ENCODE measurements at places on chromosomes 2 and 18.

- peak; percentile 48 for DNase-seq
These were observed 251.4 kb upstream of the UBE2E3 start for GRCh38 chr2:180728928-180729559.

DNA sequence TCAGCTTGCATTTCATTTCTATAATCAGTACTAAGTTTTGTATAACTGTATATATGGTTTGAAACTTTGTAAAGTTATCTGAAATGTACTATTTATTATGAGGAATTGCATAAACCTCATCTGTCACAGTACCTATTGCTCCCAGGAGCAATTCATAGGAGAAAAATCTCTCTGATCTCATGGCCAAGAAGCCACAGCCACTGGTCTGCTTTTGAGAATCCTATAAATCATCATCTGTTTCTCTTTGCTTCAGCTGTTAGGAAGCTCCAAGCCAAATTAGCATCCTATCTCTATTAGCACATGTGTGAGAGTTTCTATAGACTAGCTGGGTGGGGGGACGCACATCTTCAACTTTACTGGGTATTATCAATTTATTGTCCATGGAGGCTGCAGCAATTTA is 210.3 kb downstream of the CYP26B1 start:
- DNase-seq: no peak

- DNase-seq: no peak
These were observed 10.2 kb upstream of the PCARE start for GRCh38 chr2:29084554-29084953.

DNA sequence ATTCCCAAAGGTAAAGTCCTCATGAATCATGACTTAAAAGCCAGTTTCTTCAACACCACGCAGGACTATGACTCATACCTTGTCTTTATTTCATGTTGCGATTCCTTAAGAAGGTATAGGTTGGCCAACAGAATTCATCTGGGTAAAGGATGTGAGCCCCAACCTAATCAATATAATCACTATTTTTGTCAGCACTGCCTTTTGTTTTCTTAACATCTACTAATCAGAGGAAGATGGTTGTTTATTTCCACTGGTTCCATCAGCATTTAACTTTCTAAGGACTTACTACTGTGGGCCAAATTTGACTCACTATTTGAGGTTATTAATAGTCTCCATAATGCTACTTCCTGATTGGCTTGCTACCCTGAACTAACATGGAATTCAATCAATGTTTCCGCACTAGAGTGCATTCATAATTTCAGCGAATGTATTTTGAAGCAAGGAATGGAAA is 78.6 kb downstream of the SCG2 start:
- peak; percentile 51 for DNase-seq

DNA sequence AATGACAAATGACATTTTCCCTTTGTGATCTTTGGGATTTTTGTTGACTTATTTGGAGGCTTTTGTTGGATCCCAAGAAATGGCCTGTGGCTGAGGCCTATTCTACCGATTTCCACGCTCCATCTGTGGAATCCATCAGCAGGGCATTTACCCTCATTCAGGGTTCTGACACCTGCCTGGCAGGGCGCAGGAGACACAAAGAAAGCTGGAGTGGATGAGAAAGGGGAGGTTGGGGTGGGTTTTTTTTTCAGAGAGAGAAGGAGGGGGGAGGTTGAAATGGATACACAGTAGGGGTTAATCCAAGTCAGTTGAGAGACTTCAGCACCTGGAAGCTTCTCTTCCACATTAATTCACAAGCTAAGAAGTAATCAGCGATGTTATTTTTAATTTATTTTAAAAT is 59.7 kb downstream of the PAX3 start:
- DNase-seq: no peak

DNA sequence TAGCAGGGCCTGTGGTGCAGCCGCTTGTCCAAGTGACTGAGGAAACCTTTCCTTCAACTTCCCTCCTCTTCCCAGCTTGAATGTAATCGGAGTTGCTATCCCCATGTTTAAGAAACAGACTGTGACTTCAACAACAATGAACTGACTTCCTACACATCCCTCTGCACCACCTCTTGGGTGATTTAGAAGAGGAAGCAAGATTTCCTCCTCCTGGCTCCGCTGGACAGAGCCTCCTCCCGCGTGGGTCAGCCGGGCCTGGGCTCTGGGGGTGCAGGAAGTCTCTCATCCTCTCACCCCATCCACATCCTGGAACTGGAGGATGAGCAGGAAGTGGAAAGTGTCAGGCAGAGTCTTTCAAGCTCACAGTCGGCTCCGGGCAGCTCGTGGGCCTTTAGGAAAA is 84.3 kb downstream of the GATA6 start:
- DNase-seq: no peak

GRCh38 chr2:144237830-144238627 is 281.9 kb downstream of the ZEB2 start:
- no peak for DNase-seq

- no peak for DNase-seq
These were observed 3.9 kb downstream of the MAP3K19 start for GRCh38 chr2:135043345-135043744.

DNA sequence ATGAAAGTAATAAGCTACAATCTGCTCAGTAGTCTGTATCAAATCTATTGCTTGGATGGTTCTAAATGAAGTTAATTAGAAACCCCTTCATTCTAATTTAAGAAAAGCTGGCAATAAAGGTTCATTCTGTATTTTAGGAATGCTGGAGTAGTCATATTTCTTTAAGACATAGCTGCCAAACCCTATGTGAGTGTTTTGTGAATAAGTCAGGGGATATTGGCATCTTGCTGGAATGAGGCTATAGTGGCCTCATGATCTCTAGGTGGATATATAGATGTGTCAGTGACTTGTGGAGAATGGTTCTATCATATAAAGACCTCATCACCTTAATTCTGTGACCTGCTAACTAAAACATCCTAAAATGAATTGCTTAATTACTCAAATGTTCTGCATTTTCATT is 196.3 kb downstream of the PDE1A start:
- no peak for DNase-seq

- DNase-seq: no peak
These were observed 11.5 kb downstream of the PPP1R7 start for GRCh38 chr2:241161646-241162281.

DNA sequence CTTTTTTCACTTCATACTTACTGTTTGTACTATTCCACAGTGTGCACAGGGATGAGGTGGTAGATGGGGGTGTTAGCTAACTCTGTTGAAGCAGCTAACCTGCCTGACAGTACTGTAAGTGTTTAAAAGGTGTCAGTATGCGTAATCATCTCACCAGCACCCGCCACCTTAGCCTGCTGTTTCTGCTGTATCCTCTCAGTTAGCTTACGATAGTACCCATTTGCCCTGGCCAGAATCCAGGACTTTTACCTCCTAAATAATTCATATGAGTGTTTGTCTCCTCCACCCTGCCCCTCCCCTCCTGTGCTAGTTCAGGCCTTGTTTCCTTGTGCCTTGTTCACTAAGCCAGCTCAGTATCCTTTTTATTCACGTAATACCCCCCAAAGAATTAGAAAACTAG is 34.2 kb downstream of the TRAPPC12 start:
- no peak for DNase-seq

GRCh38 chr2:46485002-46485401 is 5.6 kb downstream of the TMEM247 start:
- no peak for DNase-seq

- DNase-seq: peak; percentile 47
These were observed 62.6 kb upstream of the STK17B start for GRCh38 chr2:196233805-196234475.

- DNase-seq: peak; percentile 42
These were observed 8.2 kb upstream of the CLIP4 start for GRCh38 chr2:29106980-29107388.

DNA sequence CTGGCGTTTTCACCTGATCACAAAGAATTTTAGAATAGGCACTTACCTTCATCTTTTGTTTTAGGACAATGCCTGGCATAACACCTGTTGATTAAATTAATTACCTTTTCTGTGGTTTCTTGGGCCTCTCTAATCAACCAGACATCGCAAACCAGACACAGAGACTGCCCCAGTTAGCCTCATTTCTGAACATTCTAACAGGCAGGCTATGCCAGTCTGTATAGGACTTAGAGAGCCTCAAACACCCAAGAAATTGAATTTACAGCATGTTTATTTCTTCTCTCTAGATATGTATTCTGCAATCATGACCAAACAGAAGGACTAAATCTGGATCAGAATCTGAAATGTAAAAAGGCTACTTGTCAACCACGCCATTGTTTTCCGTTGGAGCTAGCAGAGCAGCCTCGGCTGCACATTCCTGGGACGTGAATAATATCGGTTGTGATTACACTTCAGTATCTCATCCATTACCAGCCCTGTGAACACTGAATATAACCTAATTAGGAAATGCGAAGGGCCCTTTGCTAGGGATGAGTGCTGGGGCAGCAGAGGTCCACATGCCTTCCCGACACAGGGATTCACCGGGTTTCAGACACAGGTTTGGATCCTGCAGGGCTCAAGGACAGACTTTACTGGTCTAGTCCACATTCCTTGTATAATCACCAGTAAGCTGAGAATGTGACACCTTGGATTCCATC is 17.5 kb upstream of the CDC42EP3 start:
- peak; percentile 74 for DNase-seq

- DNase-seq: no peak
These were observed 48.9 kb downstream of the TSN start for GRCh38 chr2:121804340-121804739.

DNA sequence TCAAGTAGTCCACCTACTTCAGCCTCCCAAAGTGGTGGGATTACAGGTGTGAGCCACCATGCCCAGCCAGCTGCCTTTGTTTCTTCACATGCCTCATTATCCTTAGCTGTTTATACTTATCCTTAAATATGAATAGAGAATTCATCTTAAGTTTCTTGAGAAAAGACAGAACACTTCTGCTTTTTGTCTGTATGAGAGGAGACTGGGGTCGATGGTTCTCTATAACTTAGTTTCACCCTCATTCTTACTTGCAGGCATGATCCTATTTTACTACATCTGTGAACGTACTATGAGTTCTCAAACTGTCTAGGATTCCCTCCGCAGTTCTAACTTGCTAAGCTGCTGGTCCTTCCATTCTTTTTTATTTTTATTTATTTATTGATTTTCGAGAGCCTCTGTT is 20.4 kb downstream of the PPM1B start:
- DNase-seq: no peak

- peak; percentile 43 for DNase-seq
These were observed 10.9 kb downstream of the SERPINB12 start for GRCh38 chr18:63553081-63553480.

GRCh38 chr18:59918320-59918755 is 18.5 kb downstream of the PMAIP1 start:
- DNase-seq: no peak

DNA sequence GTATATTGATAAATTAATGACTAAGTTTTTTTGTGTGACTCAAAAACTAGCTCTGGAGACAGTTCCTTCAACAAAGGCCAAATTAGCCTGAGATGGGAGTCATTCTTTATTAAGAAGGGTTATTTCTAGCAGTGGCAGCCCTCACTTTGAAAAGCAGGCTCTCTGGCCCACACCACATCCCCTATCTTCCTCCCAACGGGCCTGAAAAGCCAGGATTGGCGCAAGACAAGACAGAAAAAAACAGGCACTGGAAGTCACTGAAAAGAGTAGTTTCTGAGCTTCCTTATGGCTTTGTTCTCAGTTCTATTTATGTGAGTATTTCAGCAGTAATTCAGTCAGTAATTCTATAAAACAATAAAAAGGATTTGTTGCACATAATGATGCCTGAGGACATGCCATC is 149.0 kb downstream of the LAMA3 start:
- DNase-seq: no peak

- no peak for DNase-seq
These were observed 288.4 kb downstream of the LRRTM1 start for GRCh38 chr2:80016171-80016570.

DNA sequence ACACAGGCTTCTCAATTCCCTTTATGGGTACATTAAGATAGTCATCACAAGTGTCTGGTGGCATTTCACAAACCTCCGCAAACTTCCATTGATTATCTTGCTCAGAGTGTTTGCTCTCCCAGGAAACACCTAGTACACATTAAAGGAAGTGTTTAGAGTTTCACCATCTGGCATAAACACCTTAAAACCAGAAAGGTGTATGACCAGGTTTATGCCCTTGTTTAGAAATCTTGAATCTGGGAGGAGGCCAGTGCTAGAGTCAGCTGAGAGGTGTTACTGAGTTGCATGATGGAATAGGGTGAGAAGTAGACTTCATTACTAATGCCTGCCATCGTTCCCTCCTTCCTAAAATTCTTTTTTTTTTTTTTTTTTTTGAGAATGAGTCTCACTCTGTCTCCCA is 78.9 kb upstream of the FAM237A start:
- no peak for DNase-seq

DNA sequence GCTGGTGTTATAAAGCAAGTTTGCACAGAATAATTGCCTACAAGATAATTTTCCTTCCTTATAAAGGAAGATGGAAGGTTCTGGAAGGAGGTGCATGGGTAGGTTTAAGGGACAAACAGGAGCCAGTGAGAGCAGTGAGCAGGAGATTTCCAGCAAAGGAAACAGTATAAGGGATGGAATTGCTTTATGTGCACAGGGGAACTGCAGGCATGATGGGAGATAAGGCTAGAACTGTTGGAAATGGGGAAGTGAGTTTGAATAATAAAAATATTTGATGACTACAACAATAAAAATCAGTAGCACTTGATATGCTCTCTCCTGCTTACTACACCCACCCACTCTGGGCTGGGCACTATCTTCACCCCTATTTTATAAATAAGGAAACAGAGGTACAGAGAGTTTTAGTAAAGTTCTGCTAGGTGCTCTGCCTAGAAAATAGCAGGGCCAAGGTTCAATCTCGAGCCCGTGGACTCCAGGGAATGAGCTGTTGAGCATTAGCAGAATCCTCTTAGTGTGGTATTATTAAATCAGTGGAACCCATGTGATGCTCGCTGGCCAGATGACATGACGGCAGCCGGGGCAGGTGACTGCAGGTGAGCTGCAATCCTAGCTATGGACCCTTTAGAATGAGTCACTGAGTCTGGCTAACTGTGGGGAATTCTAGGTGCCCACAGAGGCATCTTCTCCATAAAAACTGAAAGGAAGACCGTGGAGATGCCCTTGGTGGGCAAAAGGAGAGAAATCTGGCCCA is 302.5 kb downstream of the PIEZO2 start:
- DNase-seq: no peak

GRCh38 chr2:212842544-212843185 is 304.1 kb upstream of the ERBB4 start:
- no peak for DNase-seq

GRCh38 chr2:16325016-16325975 is 340.3 kb downstream of the CYRIA start:
- DNase-seq: no peak

GRCh38 chr2:174752403-174753037 is 11.8 kb downstream of the CHRNA1 start:
- no peak for DNase-seq

- no peak for DNase-seq
These were observed 363.3 kb downstream of the MBD2 start for GRCh38 chr18:53861185-53861584.

GRCh38 chr18:42838546-42839145 is 276.8 kb downstream of the RIT2 start:
- DNase-seq: no peak

GRCh38 chr2:232028071-232028470 is 66.6 kb downstream of the DIS3L2 start:
- no peak for DNase-seq

All from COLO829 (cell line).